ENCODE measurements at places on chromosomes 7 and 10. TPM values are rescaled to one million over a fixed set of nuclear protein-coding genes. Genes with fewer than 3 reads are reported as not detected.
A peak's percentile ranks its signal among the peaks of the same experiment; 100 is the strongest.

GRCh38 chr10:94402843-94403379, 570 bp downstream of the TBC1D12 start:
- H3K4me3 ChIP-seq: peak overlapping the region; percentile 97
- no peaks in the 10 kb centered on the region for H3K36me3 ChIP-seq
- H3K27me3 ChIP-seq: no peaks in the 10 kb centered on the region
- no peak for DNase-seq

The TLX1 gene
- not detected for polyA plus RNA-seq

DNA sequence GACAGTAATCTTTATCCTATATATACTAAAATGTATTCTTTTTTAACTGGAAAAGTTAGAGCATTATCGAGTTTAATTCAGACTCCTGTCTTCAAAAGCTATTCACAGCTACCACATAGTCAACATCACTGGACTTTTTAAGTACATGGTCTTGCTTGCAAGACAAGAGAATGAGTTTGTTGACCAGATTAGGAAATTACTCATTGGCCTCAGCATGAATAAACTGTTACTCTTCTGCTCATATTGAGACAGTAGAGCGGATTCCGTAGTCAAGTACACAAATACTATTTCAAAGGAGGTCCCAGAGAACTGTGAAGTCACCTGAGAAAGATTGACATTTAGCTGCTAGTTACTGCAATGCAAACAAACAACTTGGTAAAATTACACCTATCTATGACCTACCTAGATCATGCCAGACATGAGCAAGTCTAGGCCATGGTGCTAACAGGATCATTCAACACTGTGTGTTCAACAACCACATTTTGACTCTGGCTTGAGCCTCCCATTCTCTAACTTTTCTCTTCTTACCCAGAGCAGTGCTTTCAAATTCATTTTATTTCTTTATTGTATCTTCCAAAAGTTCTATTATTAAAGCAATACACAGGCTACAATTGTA, 280.9 kb downstream of the NEBL start:
- H3K27ac ChIP-seq: no peak overlapping the region
- H3K4me1 ChIP-seq: no peaks in the 10 kb centered on the region
- no peak for DNase-seq
- H3K36me3 ChIP-seq: no peaks in the 10 kb centered on the region
- no peaks in the 10 kb centered on the region for H3K27me3 ChIP-seq

The LRGUK gene
- polyA plus RNA-seq: 0.05 TPM

The AKR1C8 gene
- polyA plus RNA-seq: not detected

The TPST1 gene
- polyA plus RNA-seq: 53.7 TPM

The LRIT1 gene
- polyA plus RNA-seq: not detected

GRCh38 chr10:79181227-79181626, 112.5 kb downstream of the ZMIZ1 start:
- no peak overlapping the region for H3K4me3 ChIP-seq
- DNase-seq: no peak
- no peaks in the 10 kb centered on the region for H3K27me3 ChIP-seq

DNA sequence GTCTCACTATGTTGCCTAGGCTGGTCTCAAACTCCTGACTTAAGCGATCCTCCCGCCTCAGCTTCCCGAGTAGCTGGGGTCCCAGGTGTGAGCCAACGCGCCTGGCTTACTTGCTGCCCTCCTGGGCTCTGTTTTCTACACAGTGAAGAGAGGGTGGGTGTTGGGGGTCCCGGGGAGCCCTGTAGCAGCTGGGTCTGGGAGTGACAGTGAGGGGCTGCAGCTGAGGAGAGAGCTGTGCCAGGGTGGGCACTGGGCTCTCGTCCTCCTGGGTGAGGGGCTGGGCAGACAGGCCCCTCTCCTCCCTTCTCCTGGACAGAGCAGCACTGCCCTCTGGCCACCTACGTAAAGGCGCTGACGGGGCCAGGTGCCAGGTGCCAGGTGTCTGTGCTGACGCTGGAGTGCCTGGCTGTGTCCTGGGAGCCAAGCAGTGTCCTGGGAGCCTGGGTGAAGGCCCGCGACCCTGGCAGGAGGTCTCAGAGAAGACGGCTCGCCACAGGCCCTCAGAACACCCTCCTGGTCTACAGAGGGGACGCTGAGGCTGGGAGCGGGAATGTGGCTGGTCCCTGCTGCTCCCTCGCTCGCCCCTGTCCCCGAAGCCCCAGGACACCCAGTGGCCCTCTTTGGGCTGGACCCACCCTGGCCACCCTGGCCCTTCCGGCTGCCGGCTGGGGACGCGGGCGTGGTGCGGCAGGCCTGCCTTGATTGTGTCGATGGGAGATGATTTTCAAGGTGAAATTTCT, 35.6 kb downstream of the UNCX start:
- no peak overlapping the region for H3K27ac ChIP-seq
- no peaks in the 10 kb centered on the region for H3K4me1 ChIP-seq
- no peak overlapping the region for H3K4me3 ChIP-seq
- H3K36me3 ChIP-seq: no peaks in the 10 kb centered on the region
- H3K27me3 ChIP-seq: peaks cover 34% of the 10 kb centered on the region

The CASTOR2 gene
- polyA plus RNA-seq: 0.70 TPM

DNA sequence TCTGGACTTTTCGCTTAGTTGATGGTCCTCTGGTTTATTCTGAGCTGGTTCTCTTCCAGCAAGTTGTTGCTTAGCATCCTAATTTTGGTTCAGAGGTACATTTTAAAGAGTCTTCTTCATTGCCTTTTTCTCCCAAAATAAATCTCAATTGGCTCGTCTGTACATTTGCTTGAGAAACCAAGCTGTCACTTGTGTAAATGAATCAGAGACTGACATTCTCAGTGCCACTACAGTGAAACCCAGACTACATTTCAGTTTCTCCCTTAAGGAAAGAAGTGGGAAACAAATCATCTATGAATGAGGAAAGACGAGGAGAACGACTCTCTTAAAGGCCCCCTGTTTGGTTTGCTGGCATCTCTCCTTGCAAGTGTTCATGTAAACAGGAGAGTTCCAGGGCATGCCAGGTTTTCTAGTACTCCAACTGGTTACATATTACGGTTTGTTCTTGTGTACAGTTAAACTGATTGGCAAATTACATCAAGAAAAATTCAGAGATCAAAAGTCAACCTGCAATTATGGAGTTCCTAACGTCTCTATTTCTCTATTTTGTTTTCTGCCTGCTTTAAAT, 654.6 kb downstream of the SH2D4B start:
- H3K4me1 ChIP-seq: no peaks in the 10 kb centered on the region
- no peak for DNase-seq
- no peak overlapping the region for H3K27ac ChIP-seq
- H3K36me3 ChIP-seq: no peaks in the 10 kb centered on the region

GRCh38 chr10:66837335-66837734, 88.5 kb upstream of the LRRTM3 start:
- H3K4me1 ChIP-seq: no peaks in the 10 kb centered on the region
- no peak overlapping the region for H3K27ac ChIP-seq
- H3K27me3 ChIP-seq: no peaks in the 10 kb centered on the region
- no peak for DNase-seq
